ENCODE measurements at places on chromosomes 4 and X.

DNA sequence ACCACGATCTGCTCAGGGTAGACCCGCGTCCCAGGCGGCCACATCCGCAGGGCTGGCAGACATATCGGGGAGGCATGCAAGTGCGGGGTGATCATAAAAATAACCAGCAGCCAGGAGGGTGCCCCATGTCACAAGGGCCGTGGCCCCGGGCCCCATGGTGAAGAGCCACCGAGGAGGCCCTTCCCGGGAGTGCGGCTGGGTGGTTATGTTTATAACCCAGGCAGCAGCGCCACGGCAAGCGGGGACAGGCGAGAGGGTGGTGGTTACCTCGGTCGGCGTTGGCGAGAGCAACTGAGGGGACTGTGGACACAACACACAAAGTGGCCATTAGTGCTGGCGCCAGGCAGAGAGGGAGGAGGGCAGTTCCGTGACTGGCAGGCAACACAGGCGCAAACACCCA lies 92.7 kb upstream of the AFAP1 start:
- DNase-seq, result no peak

DNA sequence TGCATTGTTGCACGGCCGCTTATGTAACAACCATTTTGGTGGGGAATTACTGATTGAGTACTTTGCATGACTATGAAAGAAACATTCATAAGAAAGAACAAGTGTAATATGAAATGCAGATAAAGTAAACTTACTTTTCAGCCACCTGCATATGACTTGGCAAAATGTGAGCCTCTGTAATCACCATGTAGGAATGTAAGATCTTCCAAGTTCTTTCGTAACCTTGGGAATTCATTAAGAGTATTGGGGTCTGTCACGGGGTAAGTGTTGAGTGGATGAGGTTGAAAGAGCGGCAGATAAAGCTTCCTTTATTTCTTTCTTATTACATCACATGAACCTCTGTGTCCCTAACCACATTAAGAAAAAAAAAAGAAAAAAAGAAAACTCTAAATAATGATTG lies 348.5 kb upstream of the NR3C2 start:
- no peak for DNase-seq

DNA sequence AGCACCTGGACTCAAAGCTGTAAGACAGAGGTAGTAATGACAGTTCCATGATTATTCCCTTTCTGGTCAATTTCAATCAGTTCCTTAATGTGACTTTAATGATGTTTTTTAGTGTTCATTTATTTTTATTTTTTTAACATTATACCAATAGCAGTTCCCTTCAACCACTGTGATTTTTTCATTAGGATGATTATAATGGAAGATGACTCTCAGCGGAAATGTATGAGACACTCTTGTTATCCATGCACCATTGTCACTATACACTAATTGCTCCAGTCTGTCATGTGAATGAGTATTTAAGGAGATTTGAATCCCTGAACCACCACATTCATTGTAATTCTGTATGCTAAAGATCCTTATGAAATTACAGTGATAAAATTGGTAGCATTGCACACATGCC lies 2102.3 kb upstream of the AGA start:
- no peak for DNase-seq

DNA sequence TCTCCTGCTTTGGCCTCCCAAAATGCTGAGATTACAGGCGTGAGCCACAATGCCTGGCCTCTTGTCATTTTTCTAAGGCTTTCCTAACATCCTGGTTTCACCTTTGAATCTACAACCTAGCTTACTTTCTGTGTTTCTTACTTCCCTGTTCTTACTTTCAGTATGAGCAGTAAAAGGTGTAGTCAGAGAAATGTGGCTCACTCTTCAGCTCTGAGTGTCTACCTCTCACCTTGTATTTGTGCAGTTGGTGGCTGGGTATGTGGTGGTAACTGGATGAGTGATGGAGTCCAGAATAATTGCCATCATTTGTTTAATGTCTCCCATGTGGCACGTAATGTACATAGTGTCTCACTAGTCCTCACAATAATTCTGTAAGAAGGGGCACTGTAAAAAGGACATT lies 19.1 kb upstream of the CXCL11 start:
- no peak for DNase-seq

DNA sequence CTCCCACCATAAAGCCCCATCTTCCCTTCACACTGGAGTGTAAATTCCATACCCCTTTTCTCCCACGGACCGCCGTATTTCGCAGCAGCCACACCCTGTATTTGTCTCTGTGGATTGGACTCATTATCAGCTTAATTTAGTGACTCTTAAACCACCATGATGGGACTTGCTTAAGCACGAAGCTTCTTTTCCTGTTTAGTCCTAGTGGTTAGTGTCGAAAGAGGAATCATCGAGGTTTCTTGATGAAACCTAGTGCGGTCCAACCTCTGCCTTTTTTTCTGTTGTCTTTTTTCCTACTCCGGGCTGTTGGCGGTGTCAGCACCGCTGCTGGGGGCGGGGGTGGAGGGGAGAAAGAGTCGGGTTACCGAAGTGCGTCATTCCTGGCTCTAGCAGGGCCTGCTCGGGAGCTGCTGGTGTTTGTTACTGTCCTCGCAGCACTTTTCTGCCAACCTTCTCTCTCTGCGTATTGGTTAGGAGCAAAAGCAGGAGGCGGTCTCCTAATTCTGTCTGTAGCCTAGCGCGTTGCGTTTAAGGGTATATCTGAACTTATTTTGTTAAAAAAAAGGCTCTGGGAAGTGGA lies 1.4 kb downstream of the STAG2 start:
- DNase-seq, result peak; percentile 89

DNA sequence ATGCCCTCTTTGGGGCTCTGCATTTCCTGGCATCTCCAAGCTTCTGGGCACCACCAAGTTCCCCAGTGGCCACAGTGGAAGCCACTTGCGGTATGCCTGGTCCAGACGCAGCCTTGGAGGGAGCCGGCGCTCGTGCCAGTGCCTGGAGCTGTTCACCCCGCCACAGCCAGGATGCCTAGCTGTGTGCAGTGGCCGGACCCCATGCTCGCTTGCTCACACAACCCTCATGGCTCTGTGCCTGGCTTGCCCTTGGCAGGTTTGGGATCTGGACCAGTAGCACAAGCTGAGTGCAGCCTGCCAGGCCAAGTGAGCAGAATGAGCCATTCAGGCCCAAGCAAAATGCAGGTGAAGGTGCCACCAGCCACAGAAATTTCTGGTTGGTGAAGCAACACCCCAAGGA lies 283.5 kb downstream of the EVC2 start:
- no peak for DNase-seq

DNA sequence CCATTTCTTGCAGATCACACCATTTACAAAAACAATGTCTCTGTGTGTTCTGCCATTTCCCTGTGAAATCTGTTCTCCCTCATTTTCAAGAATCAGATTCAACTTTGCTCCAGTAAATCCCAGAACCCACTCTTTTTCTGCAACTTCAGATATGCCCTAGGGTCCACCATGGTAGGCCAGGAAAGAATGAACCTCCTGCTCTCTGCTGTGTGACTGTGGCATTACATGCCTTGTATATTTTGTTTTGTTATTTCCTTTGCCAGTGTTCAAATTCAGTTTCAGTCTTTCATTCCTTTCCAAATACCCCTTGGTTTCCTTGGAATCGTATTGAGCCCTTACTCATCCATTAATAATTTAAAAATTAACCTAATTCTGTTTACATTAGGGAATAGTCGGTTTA lies 290.2 kb upstream of the VCX start:
- no peak for DNase-seq

DNA sequence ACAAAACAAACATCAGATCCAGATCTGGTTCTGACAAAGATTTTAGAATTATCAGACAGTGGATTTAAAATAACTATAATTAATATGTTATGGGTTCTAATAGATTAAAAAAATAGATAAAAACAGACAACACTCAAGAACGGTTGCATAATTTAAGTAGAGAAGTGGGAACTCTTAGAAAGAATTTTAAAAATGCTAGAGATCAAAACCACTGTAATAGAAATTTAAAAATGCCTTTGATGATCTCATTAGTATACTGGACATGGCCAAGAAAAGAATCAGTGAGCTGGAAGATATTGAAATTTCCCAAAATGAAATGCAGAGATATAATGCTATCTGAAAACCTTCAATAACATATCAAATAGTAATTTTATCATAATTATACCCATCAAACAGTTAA lies 28.3 kb upstream of the DYNLT3 start:
- no peak for DNase-seq

- DNase-seq, result no peak
These were observed 83.2 kb downstream of the GPR143 start for GRCh38 chrX:9682456-9682855.

DNA sequence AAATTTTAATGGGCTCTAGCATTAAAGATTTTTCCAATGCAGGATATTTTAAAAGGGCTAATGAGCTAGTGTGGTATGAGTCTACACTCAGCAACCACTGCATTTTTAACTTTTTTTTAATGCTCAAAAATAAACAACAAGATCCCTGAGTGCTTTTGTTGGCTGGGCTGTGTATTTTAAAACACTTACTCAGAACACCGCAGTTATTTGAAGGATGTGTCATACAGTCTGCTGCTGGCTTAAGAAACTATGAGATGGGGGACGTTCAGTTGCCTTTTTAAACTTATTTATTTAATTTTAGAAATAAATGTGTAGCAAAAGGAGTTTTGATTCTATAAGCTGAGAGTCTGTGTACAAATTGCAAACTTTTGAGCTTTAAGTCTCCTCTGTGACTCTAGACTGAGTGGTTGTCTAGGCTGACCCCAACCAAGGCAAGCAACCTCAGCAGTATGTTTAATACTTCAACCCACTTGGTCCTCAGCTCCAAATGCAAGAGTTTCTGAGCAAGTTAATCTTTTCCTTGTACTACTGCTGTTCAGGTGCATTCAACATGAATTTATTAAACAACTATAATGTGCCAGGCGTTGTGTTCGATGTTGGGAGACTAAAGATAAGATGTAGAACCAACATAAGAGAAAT lies 278.6 kb upstream of the DIPK2B start:
- no peak for DNase-seq

- DNase-seq, result no peak
These were observed 35.8 kb upstream of the FAM9C start for GRCh38 chrX:13080128-13080795.

DNA sequence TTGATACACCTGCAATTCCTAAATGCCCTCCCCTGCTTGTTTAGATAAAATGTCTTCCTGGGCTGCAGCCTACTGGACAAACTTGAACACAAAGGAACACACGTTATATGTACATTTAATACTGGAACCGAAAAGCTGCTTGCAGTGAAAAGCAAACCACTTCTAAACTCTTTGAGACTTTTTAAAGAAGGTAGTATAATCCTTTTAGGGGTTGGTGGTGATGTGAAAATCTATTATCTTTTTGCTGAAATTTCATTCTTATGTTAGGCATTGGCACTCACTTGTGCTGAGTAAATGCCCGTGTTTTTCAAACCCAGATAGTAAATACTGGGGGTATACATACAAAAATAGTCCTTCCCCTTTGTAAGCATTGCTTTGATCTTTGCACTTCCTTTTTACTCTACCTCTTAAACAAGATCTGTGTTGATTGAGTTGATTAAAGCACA lies 2.2 kb downstream of the NFKB1 start:
- DNase-seq, result no peak

GRCh38 chr4:133594390-133595207 lies 445.5 kb downstream of the PCDH10 start:
- DNase-seq, result no peak

DNA sequence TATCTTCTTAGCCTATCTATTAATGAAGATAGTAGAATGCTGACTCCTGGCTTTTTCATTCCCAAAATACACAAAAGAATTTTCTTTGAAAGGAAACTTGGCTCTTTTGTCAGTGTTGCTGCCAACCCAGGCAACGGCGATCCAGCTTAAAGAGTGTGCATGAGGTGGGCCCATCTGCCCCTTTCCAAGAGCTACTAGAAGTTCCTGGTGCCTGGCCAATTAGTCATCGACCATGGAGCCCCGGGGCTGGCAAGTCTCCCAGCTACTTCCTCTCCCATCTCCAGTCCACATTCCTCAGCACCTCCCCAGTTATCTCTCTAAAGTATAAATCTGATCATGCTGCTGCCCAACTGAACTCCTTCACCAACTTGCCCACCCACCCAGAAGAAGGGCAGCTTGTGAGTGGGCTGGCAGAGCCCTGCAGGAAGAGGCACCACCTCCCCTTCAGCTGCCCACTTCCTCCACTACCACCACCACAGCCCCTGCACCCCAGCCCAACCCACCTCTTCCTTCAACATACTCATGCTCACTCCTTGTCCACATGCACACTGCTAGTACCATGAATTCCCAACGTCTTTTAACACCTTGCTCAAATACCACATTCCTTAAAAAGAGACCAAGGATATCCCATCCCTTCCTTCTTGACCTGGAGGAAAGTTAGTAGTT lies 158.2 kb upstream of the MAP3K15 start:
- DNase-seq, result no peak

DNA sequence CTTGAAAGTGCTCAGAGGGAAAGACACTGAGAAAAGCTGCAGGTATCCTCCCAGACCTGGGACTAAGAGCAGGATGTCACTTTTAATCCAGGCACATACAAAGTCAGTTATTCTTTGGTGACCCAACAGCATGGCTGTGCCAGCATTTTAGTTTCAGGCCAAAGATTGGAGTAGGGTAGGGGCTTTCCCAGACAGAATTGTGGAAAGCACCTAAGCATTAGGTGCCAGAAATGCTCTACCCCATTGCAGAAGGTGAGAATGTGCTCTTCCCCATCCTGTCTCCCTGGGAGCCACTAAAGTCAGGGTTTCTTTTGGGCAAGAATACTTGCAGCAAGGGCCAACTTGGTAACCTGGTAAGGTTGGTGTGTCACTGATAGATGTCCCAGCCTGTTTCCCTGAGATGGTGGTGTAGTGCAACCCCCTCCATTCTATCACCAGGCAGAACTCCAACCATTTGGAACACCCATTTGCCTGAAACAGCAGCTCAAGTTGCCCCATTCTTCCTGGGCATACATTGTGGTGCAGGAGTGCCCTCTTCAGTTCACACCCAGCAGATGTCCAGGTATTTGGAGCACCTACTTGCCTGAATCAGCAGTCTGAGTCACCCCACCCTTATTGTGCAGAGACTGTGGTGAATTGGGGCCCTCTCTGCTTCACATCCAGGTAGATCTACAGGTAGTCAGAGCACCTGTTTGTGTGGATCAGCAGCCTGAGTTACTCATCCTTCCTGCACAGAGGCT lies 183.5 kb downstream of the ZC4H2 start:
- no peak for DNase-seq
